Panc1 (cell line): ENCODE measurements at places on chromosomes 12 and 14. TPM values are rescaled to one million over a fixed set of nuclear protein-coding genes. Genes with fewer than 3 reads are reported as not detected.

Gene ENDOU
- not detected for total RNA-seq

DNA sequence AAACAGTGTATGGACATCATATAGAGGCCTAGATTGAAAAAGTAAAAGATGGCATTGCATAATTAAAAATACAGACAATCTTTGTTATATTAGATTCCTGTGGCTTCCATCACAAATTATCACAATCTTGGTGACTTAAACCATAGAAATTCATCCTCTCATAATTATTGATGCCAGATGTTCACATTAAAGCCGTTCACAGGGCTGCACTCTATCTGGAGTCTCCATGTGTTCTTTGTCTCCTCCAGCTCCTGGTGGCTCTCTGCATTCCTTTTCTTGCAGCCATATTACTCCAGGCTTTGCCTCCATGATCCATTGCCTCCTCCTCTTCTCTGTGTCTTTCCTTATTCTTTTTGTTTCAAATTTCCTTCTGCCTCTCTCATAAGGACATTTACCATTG is 875.7 kb upstream of the USP15 start:
- H3K4me1 ChIP-seq: no peaks in the 10 kb centered on the region
- no peak overlapping the region for H3K4me3 ChIP-seq
- no peaks in the 10 kb centered on the region for H3K27me3 ChIP-seq

Gene AVPR1A
- total RNA-seq: 0.10 TPM

DNA sequence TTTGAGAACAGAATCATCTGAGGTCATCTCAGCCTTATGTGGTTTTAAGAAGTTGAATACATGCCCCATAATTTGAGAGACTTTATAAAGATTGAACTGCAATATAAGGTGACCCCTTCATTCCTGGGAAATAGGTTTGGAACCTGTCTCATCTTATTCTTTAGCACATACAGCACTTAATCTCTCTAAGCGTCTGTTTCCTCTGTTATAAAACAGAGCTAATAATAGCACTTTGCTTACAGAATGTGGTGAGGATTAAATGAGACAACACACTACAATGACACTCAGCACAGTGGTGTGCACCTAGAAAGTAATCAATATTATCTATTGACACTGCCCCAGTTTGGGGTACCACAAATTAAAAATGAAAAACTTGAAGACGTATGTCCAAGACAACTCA is 102.1 kb downstream of the DUSP6 start:
- no peak overlapping the region for H3K4me3 ChIP-seq
- H3K27ac ChIP-seq: no peak overlapping the region
- no peak for DNase-seq
- no peaks in the 10 kb centered on the region for H3K27me3 ChIP-seq

Gene RHOJ
- 0.28 TPM for total RNA-seq
